ENCODE measurements at places on chromosomes 16 and 17.

GRCh38 chr16:50386774-50387173, 18.0 kb upstream of the BRD7 start:
- no peak for DNase-seq

DNA sequence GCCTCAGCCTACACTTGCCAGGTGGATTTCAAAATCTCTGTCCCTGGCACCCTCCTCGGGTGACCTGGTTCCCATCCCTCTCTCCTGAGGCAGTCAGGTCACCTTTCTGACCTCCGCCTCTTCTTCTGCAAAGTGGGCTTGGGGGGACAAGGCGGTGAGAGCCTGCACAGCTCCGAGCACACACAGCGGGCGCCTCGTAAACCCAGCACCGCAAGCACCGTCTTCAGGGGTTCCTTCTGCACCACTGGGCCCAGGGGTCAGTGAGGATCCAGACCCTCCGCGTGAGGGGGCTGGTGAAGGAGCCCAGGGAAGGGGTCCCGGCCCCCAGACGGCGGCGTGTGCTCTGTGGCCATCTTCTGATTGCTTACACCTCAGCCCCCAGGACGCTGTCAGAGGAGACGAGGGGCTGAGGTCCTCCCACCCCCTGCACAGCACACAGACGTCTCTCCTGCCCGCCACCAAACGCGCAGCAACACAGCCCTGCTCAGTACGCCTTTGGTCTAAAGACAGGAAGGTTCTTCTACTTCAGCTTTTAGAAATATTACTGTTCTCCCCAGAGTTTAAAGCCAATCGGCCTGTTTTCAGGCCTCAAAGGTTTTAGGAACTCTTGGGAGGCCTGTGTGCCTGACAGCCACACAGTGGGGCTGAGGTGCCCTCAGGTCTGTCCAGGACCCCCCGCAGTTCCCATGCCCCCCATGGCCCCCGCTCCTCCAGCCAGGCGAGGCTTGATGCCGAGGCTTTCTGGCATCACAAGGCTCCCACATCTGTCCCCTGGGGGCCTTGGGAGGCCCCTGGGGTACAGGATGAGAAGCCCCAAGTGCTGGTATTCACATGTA, 2.7 kb downstream of the CBFA2T3 start:
- DNase-seq, result no peak

DNA sequence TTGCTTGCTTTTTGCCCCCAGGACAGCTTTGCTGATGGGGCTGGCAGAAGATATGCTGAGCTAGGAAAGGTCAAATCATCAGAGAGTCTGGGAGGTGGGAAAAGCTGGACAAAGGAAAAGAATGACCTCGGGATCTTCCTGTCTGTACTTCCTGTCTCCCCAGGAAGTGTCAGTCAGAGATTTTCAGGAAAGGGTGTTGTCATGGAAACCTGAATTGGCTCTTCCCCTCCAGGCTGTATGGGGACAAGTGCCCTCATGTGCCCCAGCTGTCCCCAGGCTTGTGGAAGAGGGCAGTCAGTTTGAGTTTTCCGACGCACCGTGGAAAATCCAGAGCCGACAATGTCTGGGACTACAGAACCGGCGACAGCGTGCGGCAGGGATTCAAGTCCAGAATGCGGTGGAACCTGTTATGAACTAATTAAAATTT, 122.7 kb upstream of the ZFHX3 start:
- DNase-seq, result no peak

DNA sequence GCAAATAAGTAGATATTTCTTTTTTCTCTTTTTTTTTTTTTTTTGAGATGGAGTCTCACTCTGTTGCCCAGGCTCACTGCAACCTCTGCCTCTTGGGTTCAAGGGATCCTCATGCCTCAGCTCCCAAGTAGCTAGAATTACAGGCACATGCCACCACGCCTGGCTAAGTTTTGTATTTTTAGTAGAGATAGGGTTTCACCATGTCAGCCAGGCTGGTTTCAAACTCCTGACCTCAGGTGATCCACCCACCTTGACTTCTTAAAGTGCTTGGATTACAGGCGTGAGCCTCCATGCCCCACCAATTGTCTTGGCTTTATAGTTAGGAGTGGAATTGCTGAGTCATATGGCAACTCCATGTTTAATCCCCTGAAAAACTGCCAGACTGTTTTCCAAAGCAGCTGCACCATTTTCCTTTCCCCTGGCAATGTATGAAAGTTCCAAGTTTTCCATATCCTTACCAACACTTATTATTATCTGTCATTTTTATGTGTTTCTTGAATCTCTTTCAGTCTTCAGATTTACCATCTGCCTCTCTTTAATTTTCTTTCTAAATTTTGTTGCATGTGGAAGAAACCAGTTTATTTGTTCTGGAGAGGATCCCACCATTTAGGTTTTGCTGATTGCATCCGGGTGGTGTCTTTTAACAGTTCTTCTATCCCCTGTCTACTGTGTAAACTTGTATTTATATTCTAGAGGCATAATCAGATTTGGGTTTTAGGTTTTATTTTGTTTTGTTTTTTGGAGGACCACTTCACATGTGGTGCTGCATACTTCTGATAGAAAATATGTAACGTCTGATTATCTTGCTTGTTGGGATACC, 9.9 kb upstream of the CES3 start:
- no peak for DNase-seq

DNA sequence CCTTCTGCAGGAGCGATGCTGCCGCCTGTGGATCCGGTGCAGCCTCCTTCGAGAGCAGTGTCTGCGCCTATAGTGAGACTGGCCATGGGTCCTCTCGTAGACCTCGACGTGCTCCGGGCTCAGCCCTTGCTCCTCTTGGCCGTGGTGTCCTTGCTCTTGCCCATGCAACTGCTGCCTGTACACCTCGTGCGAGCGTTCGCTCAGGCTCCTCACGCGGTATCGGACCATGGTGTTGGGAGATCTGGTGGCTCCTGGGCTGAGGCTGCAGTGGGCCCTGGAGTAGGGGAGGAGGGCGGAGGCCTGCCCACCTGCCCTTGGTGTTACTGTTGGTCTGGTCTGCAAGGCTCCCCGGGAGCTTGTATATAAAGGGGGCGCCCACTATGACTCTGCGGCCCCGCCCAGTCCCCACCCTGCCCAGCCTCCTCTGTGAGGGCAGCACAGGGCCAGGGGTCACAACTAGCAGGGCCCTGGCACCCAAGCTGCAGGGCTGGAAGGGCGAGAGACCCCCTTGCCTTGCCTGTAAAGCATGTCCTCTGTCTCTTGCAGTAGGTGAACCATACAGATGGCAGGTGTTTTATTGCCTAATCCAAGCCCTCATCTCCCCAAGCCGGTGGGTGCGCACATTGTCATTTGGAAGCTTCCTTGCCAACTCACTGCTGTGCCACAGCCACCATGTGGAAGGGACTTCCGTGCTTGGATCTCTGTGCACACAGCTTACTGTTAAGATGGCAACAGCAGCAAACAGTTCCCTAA, at the start of gene PRM2:
TSS of gene PRM2 (minus strand) at position 338 of the 753 bp plus-strand sequence. CDS start at position 228, 110 bp downstream.
- no peak for DNase-seq

DNA sequence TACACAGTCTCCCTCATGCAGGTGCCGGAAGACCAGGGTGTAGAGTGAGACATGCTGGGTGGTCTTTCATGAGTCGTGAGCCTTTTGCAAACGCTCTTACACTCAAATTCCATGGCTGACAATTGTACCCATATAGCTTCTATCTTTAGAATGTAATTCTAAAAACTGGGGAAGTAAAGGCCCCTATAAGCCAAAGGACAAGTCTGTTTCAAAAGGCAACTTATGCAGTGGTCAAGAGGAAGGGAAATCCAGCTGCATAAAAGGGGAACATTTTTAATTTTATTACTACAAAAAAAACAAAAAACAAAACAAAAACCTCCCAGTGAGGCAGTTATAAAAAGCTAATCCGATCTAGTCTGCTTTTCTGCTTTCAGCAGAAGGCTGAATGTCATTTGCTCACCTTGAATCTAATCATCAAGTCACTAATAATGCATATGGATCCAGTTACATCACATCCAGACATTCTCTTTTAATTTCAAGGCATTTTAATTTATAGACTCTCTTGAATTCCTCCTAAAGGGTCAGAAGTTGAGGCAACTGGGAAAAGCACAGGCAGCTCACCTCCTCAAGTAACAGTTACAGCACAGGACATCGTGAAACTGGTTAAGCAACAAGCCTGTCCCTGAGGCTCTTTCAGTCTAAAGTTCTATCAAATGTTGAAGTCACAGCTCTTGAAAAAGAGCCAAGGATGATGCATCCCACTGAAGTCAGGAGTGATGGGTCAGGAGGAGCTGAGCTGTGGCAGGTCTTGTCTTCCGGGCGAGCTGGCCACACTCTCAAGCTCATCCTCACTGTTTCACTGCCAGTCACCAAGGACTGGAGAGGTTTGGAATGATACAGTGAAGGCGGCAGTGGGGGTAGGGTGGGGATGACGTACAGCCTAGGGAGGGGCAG, 99.7 kb downstream of the VPS53 start:
- DNase-seq, result no peak

- DNase-seq, result no peak
Observed at GRCh38 chr17:2406903-2407790, 6.3 kb upstream of the MNT start.

DNA sequence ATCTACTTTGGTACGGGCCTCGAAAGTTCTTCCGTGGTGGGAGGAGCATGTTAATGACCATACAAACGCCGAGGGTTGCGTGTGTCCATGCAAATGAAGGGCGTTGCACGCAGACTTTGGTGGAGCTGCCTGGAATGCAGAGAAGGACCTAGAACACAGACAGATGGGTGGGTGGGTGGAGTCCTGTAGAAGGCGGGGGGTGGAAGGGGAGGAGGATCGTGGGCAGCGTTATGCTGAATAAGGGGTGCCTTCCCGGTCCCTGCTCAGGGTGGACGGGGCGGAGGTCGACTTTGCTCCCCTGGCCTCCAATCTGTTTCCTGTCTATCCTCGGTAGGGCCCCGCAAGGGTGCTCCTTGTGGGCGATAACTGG, 795 bp upstream of the PAQR4 start:
- DNase-seq, result no peak
